CD4-positive, alpha-beta T cell treated with Interleukin-6 at 100 ng/mL for 8 hours (primary cell): ENCODE measurements at places on chromosomes 6 and 20.

DNA sequence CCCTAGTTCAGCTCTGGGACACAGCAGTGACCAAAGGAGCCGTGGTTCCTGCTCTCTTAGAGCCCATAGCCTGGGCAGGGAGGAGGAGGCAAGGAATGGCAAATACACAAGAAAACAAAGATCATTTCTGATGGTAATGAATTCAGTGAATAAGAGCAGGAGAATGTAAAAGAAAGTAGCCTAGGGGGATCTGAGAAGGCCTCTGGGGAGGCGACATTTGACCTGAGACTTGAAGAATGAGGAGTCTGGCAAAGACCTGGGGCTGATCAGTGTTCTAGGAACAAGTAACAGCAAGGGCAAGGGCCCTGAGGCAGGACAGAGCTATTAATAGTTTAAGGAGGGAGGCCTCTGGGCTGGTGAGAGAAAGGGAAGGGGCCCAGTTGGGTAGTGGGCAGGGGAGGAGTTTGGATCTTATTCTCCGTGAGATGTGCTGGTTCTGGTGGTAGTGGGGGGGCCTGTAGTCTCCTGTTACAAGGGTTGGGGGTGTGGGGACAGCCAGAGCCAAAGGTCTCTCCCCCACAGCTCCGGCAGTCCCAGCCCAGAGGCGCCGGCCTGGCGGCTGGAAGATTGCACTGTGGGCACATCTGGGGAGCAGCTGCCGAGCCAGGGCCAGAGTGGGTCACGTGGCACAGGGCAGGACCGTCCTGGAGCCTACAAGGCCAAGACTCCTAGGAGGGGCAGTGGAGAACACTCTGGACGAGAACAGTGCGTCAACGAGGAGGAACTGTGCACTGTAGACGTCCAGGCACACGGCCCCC, 9.3 kb upstream of the ID1 start:
- no peak for DNase-seq

DNA sequence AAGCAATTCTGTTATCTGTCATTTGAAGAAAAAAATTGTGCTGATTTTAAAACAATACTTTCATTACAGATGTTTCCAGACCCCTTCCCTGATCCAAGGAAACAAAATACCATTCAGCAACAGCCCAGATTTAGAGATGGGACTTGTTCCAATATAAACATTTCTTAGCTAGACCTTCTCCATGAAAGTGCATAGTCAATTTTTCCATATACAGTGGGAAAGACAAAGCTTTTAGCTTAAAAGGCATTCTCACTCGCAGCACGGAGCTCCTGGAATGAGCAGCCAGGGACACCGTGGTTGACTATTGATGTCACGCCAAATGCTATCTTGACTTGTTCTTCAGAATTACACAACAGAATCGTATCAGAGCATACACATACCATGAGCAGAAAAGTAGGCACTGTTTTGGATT, 21.5 kb downstream of the LAMA4 start:
- DNase-seq, result no peak

GRCh38 chr20:43011491-43011890, 178.2 kb downstream of the PTPRT start:
- DNase-seq, result no peak

GRCh38 chr20:63767886-63768285, 28.3 kb downstream of the SLC2A4RG start:
- no peak for DNase-seq

DNA sequence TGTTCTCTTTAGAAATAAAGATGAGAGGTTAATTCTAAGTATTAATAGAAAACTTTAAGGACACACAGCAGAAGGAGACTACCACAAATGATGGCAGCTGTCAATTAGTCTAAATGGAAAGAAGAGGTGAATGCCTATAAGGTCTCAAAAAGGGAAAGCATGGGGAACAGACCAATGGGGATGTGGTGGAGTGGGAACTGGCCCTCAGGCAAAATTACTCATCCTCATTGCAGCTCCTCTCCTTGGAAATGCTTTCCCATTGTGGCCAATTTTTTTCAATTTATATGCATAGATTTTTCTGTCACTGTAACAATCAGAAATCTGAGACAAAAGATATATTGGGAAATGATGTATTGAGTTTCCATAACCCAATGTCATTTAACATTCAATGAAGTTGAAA, 222.9 kb upstream of the DEFB112 start:
- DNase-seq, result no peak

- DNase-seq, result no peak
Observed at GRCh38 chr6:36783603-36784375, 55.5 kb downstream of the CPNE5 start.

DNA sequence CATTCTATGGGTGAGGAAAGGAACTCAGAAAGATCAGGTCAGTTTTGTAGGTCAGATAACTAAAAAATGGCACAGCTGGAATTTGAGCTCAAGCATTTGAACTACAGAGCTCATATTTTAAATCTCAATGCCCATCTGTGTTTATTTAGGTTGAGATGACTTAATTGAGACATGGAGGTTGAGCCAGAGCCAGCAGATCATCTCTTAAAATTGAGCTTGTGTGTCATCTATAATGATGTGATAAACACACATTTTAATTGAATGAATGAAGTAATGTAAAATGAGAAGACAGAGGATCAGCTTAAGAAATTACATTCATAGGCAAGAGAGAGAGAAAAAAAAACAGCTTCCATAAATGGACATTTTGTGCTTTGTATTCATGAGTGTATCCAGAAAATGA, 3.7 kb downstream of the MANEA start:
- no peak for DNase-seq

DNA sequence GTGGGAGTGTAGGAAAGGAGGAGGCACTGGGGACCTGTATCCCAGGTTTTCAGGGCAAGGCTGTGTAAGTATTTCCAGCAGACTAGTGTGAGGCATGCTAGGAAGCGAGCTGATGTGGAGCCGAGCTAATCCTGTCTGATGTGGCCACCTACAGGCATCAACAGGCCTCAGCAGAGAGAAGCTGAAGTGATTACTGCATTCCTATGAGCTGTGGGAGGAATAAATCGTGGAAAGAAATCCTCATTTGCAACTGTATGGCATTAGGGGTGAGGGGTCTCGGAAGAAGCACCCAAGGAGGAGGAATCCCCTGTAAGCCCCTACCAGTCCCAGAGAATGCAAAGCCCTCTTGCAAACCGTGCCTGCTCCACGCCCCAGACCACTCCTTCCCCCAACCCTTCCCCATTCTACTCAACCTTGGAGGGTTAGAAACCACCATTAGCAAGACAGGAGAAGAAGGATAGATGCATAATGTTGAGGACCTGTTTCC, 41.6 kb downstream of the C6orf15 start:
- no peak for DNase-seq

GRCh38 chr6:126361832-126362440, 22.0 kb downstream of the CENPW start:
- no peak for DNase-seq

- DNase-seq, result no peak
Observed at GRCh38 chr6:84554074-84554473, 210.3 kb downstream of the TBX18 start.

- no peak for DNase-seq
Observed at GRCh38 chr20:2342243-2342642, 38.5 kb upstream of the TGM6 start.

DNA sequence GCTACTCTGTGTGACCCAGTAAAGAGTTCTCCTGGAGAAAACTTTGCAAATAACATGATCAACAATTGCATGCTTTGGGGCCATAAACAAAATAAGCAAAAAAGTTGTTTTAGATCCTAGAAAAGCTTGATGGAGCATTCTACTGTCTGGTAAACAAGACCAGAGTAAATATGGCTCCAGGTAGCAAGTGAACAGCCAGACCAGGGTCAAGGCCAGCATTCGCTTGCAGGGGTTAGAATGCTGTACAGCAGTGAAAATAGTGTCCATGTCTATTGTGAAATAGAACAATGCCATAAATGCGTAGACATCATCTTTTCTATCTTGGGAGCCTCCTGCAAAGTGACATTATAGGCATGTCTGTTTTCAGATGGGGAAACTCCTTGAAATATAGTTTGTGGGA, 216.7 kb downstream of the PLCB4 start:
- DNase-seq, result no peak

DNA sequence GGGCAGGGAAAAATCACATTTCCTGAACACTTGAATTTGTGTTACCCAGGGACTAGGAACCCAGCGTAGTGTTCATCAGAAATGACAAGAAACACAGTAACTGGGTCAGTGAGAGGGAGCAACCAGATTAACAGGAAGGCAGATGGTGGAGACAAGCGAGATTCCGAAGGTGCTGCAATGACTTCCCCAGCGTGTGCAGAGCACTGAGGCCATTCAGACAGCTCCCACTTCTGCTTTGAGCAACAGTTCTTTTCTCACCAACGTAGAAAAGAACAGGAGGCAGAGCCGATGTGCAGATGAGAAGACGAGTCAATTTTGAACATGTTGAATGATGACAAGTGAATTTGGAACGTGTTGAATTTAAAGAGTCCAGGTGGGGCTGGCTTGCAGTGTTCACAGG, 63.1 kb upstream of the IFNGR1 start:
- DNase-seq, result no peak
